ENCODE measurements at places on chromosomes 6 and 20.

DNA sequence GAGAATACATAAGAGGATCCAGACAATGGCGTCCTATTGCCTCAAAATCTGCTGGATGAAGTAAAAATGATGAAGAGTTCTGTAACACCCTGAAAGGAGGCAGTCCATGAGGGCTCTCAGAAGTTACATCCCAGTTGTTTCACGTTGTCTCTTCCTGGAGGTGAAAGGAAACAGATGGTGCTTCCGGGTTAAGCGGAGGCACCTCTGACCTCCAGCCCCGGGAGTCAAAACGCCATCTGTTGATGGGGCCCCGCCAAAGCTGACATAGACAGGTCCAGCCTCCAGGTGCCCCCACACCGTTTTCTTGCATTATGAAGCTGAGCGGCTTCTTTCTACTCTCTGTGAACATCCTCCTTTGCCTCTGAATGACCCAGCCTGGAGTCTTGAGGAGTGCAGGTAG is 9.5 kb downstream of the SEMG2 start:
- DNase-seq: no peak

- peak; percentile 28 for DNase-seq
Observed at GRCh38 chr20:4949833-4950178, 51.5 kb downstream of the SLC23A2 start.

GRCh38 chr6:30776390-30777154 is 32.2 kb upstream of the IER3 start:
- DNase-seq: no peak

DNA sequence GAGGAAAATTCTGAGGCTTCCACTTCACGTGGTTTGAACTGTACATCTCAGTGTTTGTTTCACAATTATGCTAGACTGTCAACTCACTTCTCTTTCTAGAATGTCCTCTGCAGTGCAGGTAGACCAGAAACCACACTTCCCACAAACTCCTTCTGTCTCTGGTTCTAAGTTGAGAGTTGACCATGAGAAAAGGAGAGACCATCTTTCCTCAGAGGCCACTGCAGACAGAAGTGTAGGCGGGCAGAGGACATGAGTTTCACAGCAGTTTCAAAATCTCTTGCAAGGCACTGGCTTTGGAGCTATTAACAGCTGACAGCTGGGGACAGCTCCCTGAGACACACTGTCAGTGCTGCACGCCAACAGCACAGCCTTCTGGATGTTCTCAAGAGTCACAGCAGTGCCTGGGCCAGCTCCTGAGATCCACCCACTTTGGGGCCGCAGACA is 55.4 kb upstream of the MOXD1 start:
- DNase-seq: peak; percentile 6

GRCh38 chr6:290111-290922 is 2.0 kb upstream of the DUSP22 start:
- no peak for DNase-seq

DNA sequence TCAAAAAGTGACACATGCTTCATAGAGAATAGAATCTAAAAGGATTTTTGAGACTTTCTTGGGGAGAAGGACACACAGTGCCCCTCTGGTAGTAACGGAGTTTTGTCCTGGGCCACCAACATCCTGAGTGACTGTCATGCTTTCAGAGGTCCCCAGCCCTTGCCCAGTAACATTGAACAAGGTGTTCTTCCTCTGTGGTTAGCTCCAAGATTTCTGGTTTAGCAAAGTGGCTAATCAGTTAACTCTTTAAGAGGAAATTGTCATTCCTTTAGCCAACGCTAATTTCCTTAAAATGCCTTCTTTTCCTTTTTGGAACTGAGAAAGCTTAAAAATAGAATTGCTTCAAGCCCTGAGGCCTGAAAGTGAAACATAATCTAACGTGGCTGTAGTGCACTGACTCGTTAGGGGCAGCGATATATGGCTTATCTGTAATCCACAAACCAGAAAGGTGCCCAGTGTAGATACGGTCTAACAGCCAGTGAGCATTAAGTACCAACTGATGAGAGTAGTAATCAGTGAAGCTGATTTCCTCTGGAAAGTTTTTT is 7.8 kb downstream of the E2F3 start:
- no peak for DNase-seq

DNA sequence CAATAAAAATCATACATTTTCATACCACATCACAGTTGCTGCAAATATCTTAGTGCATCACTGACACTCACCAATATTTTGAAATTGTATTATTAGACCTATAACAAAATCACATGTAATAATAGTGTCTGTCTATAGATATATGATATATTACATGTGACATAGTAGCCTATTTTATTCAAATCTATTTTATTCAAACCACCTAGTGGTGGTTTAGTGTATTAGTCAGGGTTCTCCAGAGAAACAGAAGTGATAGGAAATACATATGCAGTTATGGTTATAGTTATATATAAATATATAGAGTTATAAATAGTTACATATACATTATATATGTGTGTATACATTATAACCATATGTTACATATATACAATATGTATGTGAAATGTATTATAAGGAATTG is 366.5 kb upstream of the ARID1B start:
- no peak for DNase-seq

DNA sequence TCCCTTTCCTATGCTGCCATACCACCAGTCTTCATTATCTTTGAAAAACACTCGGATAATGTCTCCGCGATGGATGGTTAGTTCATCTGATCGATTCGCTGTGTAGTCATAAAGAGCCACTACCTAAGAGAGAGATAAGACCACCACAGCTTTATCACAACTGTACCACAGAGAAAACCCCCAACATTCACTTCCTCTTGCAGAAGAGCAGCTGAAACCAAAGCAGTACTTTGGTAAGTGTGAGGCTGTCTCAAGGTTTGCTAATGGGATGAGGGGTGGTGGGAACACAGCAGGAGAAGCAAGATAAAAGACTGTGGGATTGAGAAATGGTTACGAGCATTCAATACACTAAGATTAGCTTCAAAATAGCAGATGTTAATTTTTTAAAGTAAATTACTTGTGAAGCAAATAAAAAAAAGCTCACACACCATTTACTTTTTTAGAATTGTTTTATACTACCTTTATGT is 142.1 kb downstream of the MYB start:
- no peak for DNase-seq

DNA sequence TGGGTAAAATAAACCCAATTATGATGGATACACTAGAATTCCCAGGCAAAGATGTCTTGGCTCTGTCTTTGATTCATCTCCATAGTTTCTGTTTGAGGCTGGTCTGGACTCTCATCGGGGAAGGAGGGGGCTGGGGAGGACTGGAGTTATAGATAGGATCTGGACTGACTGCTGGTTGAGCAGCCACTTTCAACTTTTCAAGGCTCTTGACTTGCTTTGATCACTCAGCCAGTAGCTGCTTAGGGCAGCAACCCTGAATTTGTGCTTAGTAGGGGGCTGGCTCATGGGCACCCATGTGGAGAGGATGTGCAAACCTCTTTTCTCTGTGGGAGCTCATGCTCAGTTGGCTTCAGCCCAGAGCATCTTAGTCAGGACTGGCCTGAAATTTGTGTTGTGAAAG is 114.0 kb upstream of the NEDD9 start:
- no peak for DNase-seq

DNA sequence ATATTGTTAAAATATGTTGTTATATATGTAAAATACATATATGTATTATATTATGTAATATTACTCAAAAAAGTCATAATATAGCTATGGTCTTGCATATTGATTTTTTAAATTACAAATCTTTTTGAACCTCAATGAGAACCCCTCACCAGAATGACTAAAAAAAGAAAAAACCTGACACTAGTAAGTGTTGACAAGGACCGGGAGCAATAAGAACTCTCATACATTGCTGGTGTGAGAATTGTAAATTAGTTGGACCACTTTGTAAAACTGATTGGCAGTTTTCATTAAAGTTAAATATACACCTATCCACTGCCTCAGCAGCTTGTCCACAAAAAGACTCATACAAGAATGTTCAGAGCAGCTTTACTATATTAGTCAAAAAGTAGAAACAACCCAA is 280.0 kb downstream of the BMP7 start:
- DNase-seq: no peak

- no peak for DNase-seq
Observed at GRCh38 chr6:156729248-156729647, 47.9 kb upstream of the ARID1B start.

- DNase-seq: no peak
Observed at GRCh38 chr20:8933381-8933807, 135.5 kb upstream of the PLCB4 start.

DNA sequence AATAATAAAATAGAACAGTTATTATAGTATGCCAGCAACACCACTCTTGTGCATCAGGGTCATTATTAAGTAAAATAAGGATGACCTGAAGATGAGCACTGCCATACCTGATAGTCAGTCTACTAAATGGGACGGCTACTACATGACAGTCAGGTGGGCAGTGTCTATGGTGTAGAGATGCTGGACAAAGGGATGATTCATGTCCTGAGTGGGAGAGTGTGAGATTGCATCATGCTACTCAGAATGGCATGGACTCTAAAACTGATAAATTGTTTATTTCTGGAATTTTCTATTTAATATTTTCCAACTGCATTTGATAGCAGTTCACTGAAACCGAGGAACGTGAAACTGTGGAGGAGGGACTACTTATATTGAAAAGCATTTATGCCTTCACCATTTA is 38.8 kb downstream of the SNX9 start:
- DNase-seq: no peak

DNA sequence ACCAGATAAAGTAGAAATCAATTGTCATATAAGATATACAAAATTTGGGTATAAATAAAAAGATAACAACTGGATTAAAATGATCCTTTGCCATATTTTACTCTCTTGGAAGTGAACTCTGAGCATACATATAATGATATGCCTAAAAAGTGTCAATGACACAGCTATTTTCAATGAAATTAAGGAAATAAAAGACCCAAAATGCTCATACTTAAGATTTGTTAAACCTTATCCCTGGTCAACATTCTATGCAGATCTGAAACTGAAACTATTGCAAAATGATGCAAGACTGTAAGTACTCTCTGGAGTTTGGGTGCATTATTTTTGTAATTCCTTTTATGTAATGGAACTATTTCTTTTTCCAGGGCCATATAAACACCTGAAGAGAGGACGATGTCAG is 119.0 kb upstream of the SGK1 start:
- DNase-seq: no peak

GRCh38 chr6:160146454-160147145 is 25.0 kb downstream of the SLC22A1 start:
- no peak for DNase-seq

GRCh38 chr6:110366256-110366655 is 8.1 kb upstream of the METTL24 start:
- no peak for DNase-seq

- DNase-seq: no peak
Observed at GRCh38 chr6:11288065-11288464, 55.6 kb upstream of the NEDD9 start.

DNA sequence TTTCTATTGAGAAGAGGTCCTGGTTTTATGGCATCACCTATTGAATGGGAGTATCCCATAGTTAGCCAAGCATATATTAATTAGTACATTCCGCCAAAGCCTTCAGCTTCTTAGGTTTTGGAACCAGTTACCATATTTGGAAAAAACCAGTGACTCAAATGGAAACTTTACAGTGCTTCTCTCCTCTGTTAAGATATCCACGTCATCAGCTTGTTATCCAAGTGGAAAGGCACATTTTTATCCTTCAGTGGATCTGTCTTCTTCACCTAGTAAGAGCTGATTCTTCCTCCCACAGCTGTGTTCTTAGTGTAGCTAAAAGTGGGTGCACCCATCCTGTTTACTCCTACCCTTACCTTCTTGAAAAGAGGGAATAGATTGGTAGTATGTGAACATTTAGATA is 34.5 kb downstream of the TPD52L1 start:
- DNase-seq: no peak

GRCh38 chr6:73234733-73235132 is 9.4 kb upstream of the KHDC1L start:
- no peak for DNase-seq

DNA sequence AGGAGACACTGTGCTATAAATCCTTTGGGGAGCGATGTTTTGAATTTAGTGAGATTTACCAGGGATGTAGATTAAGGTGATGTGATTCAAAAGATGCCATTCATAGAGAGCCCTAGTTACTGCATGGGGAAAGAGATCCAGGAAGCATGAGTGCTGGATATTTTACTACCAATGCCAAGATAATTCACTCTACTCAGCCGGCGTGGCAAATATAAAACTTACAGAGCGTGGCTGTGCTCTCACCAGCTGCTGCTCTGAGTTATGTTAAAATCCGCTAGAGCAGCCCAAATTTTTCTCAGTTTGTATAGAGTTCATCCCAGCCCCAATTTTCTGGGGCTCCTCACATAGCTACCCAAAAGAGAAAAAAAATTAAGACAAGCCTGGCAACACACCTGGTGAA is 48.6 kb downstream of the BFSP1 start:
- no peak for DNase-seq

GRCh38 chr6:145009711-145010110 is 724.6 kb downstream of the UTRN start:
- DNase-seq: no peak

GRCh38 chr20:14866841-14867514 is 529.6 kb upstream of the FLRT3 start:
- no peak for DNase-seq

GRCh38 chr6:68651011-68651985 is 16.2 kb downstream of the ADGRB3 start:
- DNase-seq: no peak

DNA sequence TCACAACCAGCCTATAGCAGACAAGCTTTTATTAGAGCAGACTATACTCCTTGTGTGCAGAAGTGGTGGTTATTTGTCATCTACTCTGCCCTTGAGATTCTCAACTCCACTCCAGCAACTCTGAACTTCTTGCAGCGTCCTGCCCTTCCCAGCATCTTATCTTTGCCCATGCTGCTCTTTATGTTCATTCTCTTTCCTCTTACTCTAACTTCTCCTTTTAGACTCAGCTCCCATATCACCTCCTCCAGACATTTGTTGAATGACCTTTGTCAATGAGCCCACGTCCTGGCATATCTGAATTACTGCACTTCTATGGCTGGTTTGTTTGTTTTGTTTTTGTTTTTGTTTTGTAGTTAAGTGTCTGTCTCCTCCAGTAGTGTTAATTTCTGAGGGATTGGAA is 81.2 kb downstream of the KCNQ5 start:
- no peak for DNase-seq

DNA sequence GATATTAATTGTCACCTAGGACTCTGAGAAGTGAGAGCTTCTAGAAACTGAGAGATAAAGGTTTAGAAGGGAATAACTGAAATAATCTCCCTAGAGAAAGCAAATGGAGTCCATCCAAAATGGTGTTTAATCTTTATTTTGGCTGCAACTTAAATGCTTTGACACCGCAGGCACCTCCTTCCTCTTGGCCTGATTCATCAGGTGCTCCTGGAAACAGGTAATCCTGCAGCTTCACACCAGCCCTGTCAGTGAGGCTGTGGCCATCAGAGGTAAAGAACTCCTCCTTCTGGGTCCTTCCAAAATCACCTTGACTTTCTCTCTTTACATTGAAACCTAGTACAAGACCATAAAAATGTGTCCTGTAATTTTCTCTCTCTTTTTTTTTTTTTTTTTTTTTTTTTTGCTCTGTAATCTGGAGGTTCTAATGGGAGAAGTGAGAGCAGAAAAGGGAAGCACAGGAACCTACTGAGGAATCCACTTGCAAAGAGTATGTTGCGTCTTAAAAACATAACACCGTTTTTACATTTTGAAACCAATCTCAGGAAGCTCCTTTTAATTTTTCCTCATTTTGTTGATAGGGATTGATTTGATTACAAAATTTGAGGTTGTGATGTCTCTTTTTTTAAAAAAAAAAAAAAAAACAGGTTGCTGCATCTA is 124.2 kb downstream of the LRRC1 start:
- no peak for DNase-seq

All from hippocampal formation (tissue), 2 donors.